Left lobe of liver (tissue), 2 donors: ENCODE measurements at places on chromosomes 12 and 14. TPM values are rescaled to one million over a fixed set of nuclear protein-coding genes. Genes with fewer than 3 reads are reported as not detected.
A peak's percentile ranks its signal among the peaks of the same experiment; 100 is the strongest.

GRCh38 chr14:103593577-103593976 lies 30.8 kb downstream of the COA8 start:
- DNase-seq = no peak

KRT2 gene
- total RNA-seq = not detected

- DNase-seq = no peak
Measured at GRCh38 chr12:131738196-131738595, 27.3 kb downstream of the SFSWAP start.

DNA sequence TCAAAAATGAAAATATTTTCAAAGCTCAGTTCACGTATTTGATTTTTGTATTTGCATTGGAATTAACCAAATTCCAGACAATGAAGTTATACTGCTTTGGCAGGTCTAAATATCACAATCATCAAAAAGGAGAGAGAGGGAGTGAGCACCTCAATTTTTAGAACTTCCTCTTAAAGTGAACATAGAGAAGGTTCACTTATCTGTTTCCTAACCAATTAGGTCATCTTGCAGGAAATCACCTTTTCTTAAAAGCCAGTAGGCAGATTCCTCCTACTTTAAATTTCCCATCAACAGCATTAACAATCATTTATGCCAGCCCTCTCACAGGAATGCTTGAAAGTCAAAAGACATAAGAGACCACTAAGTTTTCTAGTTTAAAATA lies 388.7 kb downstream of the ZFP36L1 start:
- no peak for DNase-seq

- DNase-seq = no peak
Measured at GRCh38 chr12:130224613-130225012, 62.3 kb downstream of the FZD10 start.

DNA sequence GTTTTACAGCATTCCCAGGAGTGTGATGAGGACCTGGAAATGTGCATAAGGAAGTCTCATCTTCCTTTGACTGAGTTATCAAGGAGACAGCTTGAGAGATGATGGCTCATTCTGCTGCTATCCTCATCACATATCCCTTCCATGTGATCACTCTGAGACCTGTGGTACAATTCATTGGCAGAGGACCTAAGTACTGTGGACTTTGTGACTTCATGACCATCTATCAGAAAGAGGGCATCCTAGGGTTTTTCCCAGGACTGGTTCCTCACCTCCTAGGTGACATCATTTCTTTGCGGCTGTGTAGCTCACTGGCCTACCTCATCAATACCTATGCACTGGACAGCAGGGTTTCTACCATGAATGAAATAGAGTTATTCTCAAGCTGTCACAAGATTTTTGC lies 172.1 kb upstream of the PLEKHG7 start:
- DNase-seq = no peak

DNA sequence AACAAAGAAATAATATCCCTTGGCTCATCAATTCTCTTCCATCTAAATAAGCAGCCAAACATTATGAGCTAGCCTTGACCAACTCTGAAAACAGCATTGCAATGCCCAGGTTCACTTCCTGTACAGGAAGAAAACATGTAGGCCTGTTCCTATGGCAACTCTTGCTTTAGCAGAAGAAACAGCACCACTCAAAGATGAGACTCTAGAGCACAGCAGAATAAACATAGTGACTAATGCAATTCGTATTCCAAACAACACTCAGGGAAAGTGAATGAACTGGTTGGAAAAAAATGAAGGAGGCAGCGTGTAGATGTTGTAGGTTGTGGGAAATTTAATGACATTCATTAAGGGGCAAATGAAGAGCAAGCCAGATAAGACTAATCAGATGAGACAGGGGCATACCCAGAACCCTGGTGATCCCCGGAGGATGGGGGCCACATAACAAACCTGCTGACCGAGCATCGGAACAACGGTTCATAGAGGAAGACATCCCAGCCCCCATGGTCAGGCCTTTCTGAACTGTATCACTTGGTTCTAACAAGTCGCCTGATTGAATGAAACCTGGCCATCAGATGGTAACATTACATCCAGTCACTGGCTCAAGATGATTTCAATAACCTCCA lies 9.0 kb downstream of the ARHGDIB start:
- DNase-seq = no peak

PPFIA2 gene
- not detected for total RNA-seq

- DNase-seq = peak; percentile 72
Measured at GRCh38 chr12:121279507-121279915, 17.0 kb downstream of the CAMKK2 start.

LTA4H gene
- 17.7 TPM for total RNA-seq
